ENCODE measurements at places on chromosomes 13 and 19.
A peak's percentile ranks its signal among the peaks of the same experiment; 100 is the strongest.

DNA sequence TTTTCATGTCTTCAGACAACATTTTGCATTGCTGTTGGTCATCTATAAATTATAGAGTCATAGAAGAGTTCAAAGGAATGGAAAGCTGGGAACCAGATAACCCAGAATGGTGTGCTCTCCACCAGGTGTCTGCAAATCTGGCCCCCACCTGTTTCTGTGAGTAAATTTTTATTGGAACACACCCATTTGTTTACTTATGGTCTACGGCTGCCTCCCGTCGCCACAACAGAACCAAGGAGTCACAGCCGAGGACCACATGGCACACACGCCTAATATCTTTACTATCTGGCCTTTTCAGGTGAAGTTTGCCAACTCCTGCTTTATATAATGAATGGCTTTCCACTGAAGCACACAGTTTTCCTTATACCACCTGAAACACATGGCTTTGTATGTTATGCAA is 58.2 kb downstream of the EFNB2 start:
- DNase-seq = no peak

- peak; percentile 63 for DNase-seq
These were observed 15.3 kb upstream of the ARHGEF18 start for GRCh38 chr19:7333198-7334118.

DNA sequence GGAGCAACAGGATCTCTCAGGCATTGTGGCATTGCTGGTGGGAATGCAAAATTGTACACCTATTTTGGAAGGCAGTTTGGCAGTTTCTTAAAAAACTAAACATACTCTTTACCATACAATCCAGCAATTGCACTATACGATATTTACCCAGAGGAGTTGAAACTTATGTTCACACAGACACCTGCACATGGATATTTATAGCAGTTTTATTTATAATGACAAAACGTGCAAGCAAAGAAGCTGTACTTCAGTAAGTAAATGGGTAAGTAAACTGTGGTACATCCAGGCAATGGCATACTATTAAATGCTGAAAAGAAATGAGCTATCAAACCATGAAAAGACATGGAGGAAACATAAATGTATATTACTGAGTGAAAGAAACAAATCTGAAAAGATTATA is 71.6 kb upstream of the UBAC2 start:
- DNase-seq = no peak

DNA sequence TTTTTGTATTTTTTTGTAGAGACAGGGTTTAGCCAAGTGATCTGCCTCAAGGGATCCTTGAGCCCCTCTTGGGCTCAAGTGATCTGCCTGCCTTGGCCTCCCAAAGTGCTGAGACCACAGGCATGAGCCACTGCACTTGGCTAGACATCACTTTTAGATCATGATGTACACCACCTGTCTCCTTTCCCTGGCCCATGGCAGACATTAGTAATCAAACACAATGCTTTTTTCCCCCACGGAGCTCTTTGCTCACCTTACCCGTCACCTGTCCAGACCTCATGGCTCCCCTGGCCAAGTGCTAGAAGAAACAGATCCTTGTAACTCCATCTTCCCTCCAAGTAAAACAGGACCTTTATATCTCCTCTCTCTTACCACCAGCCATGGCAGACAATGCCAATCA is 18.4 kb downstream of the NUMBL start:
- DNase-seq = no peak

DNA sequence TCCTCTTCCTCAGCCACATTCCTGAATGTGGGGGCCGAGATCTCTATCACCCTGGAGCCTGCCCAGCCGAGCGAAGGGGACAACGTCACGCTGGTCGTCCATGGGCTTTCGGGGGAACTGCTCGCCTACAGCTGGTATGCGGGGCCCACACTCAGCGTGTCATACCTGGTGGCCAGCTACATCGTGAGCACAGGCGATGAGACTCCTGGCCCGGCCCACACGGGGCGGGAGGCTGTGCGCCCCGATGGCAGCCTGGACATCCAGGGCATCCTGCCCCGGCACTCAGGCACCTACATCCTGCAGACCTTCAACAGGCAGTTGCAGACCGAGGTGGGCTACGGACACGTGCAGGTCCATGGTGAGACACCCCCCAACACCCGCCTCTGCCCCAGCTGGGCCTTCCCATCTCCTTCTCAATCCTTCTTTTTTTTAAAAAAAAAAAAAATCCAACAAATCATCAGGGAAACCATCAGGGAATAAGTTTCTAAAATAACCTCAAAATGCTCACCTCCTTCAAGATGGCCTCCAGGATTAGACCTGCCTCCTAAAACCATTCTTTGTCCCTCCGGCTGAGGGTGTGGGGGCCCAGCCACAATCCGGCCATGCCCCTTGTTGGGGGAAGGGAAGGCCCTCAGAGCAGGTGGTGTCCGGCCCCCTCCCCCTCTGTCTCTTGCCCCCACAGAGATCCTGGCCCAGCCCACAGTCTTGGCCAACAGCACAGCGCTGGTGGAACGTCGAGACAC is 4.6 kb downstream of the CEACAM16 start:
- DNase-seq = no peak

GRCh38 chr13:37748913-37749312 is 120.7 kb downstream of the TRPC4 start:
- no peak for DNase-seq

DNA sequence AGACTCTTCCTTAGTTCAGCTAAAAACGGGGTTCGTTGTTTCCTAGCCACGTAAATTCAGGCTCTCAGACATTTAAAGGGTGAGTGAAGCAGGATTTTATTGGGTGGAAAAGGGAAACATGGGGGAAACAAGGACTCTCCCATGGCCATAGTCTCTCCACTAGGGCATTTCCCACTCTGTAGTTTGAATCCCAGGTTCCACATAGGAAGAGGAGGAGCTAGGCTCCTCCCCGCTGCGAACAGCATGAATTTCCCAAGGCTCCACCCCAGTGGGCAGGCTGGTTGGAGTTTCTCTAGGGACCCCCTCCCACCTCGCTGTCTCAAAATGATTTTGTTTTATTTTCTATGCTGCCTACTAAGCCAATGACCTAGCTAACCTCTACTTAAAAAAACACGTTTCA is 2170.8 kb upstream of the PCDH20 start:
- no peak for DNase-seq

DNA sequence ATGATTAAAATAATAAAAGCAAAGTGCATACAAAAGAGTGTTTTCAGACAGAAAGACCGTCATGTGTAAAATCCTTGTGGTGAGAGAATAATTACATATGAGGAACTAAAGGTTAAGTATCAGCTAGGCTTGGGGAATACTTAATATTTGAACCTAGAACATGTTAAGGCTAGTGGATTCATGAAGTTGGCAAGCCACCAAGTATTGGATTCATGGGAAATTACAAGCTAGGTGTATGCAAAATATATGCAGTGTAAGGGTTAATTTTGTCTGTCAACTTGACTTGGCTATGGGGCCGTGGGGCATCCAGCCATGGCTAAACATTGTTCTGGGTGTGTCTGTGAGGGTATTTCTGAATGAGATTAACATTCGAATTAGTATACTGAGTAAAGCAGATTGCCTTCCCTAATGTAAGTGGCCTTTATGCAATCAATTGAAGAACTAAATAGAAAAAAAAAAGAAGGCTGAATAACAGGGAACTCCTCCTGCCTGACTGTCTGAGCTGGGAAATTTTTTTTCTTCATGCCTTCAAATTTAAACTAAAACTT is 533.5 kb upstream of the KLF12 start:
- no peak for DNase-seq

- DNase-seq = no peak
These were observed 713.8 kb upstream of the GPC6 start for GRCh38 chr13:92512852-92513251.

- no peak for DNase-seq
These were observed 56.6 kb downstream of the PDS5B start for GRCh38 chr13:32642858-32643257.

- peak; percentile 55 for DNase-seq
These were observed 2.1 kb downstream of the ZNF575 start for GRCh38 chr19:43534816-43535761.

DNA sequence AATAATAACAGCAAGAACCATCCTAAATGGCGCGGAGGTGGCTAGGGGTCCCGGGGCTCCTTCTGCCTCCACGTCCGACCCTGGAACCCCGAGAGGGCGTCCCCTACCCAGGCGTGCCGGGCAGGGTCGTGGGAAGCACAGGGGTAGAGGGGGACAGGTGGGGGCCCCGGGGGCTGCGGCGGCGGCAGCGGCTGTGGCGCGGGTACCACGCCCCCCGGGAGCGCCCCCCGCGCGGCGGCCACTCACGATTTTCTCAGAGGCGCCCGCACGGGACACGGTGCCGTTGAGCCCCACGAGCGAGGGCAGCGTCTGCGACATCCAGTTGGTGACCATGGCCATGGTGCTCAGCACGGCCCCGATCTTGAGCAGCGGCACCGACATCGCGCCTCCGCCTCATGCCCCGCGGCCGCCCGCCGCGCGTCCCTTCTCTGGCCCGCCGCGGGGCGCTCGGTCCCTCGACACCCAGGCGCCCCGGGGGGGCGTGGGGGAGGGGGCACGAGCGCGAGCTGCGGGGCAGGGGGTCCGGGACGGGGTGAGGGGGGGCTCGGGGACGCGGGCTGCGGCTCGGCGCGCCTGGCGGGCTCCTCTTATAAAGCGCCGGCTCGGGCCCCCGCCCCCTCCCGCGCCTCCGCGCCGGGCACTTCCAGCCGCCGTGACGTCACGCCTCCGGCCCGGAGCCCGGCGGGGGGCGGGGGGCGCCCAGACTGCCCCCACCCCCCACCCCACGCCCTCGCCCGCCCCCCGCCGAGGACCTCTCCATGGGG is 22.9 kb downstream of the OLFM2 start:
- no peak for DNase-seq

GRCh38 chr19:17671906-17672305 is 16.2 kb downstream of the UNC13A start:
- DNase-seq = peak; percentile 42

DNA sequence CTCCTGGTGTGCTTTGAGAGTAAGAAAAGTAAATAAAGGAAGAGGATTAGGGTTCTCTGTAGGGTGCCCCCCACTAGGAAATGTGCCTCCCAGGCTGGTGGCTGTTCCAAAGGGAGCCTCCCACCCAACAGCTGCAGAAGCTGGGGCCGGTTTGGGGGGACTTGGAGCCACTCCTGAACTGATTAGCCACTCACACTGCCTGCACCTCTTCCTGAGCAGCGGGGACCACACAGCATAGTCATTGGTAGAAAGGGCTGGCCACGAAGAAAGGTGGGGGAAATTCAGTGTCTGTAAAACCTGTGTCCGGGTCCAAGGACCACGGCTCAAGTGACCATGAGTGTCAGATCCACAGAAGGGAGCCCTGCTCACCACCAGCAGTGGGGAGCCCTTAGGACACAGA is 55.6 kb downstream of the SPACA7 start:
- no peak for DNase-seq
